HCT116 (cell line): ENCODE measurements at places on chromosomes 11 and 22.

DNA sequence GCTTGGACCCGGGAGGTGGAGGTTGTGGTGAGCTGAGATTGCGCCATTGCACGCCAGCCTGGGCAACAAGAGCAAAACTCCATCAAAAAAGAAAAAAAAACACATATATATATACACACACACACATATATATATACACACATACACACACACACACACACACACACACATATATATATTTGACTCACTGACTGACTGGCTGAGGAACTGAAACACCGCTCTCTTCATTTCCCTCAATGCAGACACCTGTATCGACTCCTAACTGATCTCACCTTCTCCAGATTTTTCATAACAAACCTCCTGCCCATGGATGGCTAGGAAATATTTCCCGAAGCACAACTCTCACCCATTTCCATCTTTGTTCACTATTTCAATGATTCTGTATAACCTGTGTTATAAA is 140.7 kb upstream of the ANO3 start:
- no peak for DNase-seq

GRCh38 chr22:45886540-45886939 is 90.4 kb downstream of the WNT7B start:
- DNase-seq = no peak

- DNase-seq = no peak
Observed at GRCh38 chr11:114452399-114452798, 13.1 kb downstream of the REXO2 start.

- no peak for DNase-seq
Observed at GRCh38 chr11:2811206-2812091, 74.1 kb downstream of the CDKN1C start.

- DNase-seq = no peak
Observed at GRCh38 chr22:22927888-22928665, 40.5 kb downstream of the IGLL5 start.

DNA sequence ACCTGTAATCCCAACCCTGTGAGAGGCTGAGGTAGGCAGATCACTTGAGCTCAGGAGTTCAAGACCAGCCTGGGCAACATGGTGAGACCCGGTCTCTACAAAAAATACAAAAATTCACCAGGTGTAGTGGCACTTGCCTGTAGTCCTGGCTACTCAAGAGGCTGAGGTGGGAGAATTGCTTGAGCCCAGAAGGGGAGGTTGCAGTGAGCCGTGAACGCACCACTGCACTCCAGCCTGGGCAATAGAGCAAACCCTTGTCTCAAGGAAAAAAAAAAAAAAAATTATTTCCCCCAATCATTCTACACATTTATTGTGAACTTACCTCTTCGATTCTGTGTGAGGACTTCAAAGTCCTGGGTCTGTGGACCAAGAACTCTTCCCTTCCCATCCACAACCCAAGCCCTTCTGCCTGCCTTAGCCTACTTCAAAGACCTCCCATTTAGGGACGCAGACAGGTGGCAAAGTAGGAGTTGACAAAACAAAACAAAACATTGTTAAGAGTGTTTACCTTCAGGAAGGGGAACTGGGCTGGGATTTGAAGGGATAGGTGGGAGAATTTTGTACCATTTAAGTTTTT is 3.8 kb upstream of the WEE1 start:
- no peak for DNase-seq

DNA sequence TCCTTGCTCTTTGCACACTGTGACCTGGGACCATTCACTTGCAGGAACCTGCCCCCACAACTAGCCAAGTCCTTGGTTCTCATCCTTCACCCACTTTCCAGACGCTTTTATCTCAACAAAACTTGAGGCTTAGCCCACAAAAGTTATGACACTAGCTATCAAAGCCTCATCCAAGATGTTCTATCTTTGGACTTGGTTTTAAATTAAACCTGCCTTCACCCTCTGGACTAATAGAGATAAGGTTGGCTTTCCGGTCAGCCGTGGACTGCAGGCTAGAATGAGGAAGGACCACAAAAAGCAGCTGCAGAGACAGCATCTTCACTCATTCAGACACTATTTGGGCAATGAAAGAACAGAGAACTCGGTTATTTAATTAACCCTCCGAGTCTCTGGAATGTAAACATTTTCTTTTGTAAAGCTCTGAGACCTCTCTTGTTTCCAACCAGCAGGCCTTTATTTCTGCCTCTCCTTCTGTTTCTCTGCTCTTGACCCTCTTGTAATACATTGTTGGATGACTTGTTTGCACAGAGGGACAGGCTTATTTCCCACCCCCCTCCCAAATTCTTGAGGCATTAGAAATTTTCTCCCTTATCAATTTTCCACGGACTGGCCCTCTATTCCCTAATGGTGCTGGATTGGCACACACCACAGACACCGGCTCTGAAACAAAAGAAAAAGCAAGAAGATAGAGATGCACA is 41.4 kb downstream of the ARL14EP start:
- DNase-seq = no peak

GRCh38 chr11:3712274-3712673 is 41.1 kb upstream of the CHRNA10 start:
- DNase-seq = no peak

DNA sequence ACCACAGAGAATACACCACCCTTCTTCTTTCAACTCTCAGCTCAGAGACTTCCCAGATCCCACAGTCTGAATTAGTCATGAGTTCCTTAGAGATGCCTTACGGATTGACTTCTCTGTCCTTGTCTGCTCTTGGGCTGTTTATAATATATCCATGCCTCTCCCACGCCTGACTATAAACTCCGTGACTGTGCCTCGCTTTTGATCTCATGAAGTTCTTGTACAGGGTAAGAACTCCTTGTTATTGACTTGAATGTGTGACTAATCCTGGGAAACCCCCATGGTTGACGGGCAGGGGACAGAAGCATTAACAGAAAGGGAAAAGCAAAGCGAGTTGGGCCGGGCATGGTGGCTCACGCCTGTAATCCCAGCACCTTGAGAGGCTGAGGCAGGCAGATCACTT is 62.4 kb upstream of the POU2AF1 start:
- DNase-seq = no peak

- DNase-seq = no peak
Observed at GRCh38 chr11:75339685-75340409, 11.6 kb downstream of the ARRB1 start.

DNA sequence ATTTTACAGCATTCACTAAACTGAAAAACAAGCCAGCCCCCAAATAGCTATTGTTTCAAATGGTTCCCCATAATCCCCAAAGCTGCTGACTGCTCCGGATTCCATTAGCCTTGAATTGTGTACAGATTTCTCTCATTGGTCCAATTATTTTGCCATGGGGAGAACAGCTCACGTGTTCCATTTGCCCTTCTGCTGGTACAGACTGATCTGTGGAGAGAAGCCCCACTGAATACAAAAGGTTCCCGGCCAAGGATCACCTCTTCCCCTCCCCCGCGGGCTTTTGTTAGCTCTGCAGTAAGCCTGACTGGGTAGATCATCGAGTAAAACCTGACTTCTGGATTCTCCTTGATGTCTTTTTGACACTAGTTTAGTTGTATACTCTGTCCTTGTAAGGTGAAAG is 9.1 kb upstream of the MAPK8IP1 start:
- DNase-seq = no peak

DNA sequence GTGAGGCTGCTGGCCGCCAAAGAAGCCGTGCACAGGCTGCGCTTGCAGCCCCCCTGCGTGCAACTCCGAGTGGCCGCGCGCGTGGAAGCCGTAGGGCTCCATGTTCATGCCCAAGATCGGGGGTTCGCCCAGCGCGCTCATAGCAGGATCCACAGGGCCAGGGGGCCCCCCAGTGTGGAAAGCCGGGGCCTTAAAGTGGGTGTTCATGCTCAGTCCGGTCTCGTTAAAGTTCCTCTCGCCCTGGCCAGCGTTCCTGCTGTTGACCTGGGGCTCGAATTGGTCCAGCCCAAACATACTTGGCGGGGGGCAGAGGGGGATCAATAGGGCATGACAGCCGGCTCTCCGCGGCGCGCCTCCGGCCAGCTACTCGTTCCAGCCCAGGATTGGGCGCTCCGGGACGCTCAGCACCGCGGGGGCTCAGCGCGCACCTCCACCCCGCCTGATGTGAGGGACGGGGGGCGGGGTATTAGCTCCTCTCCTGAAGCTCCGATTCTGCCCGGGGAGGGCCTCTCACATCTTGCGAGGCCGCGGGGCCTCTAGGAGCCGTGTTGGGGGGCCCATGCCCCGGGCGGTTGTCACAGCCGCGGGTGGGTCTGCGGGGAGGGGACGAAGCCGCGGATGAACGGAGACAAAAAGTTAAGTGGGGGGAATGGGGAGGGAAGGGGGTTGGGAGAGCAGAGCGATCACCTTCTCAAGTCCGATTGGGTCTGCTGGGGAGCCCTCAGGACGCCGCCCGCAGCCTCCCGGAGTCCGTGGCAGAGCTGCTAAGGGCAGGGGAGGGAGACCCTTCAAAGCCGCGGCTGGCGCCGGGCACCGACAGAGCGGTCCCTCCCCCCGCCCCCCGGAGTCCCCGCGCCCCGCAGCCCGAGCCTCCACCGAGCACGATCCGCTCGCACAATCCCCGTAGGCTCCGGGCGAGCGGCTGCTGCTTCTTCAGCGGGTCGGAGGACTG is 1.0 kb downstream of the MN1 start:
- no peak for DNase-seq

DNA sequence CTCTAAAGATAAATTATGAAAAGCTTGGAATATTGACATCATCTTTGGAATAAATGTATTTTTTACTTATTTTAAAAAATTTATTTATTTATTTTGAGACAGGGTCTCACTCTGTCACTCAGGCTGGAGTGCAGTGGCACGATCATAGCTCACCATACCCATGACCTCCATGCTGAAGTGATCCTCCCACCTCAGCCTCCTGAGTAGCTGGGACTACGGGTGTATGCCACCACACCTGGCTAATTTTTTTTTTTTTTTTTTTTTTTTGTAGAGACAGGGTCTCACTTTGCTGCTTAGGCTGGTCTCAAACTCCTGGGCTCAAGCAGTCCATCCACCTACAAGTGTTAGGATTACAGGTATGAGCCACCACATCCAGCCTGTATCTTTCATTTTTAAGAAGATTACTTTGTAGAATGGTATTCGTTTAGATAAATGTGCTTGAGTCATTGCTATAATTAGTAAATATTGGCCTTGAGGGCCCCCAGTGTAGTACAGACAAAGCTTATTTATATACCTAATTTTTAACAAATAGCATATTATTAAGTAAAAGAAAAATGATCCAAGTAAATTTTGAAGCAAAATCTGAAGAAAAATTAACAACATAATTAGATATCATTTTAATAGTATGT is 8.5 kb downstream of the SWAP70 start:
- DNase-seq = no peak

- DNase-seq = no peak
Observed at GRCh38 chr11:38300570-38300969, 1702.5 kb upstream of the RAG2 start.

GRCh38 chr11:13055200-13055599 is 46.1 kb downstream of the RASSF10 start:
- DNase-seq = no peak

- peak; percentile 74 for DNase-seq
Observed at GRCh38 chr11:102564110-102564509, 33.6 kb upstream of the MMP7 start.

DNA sequence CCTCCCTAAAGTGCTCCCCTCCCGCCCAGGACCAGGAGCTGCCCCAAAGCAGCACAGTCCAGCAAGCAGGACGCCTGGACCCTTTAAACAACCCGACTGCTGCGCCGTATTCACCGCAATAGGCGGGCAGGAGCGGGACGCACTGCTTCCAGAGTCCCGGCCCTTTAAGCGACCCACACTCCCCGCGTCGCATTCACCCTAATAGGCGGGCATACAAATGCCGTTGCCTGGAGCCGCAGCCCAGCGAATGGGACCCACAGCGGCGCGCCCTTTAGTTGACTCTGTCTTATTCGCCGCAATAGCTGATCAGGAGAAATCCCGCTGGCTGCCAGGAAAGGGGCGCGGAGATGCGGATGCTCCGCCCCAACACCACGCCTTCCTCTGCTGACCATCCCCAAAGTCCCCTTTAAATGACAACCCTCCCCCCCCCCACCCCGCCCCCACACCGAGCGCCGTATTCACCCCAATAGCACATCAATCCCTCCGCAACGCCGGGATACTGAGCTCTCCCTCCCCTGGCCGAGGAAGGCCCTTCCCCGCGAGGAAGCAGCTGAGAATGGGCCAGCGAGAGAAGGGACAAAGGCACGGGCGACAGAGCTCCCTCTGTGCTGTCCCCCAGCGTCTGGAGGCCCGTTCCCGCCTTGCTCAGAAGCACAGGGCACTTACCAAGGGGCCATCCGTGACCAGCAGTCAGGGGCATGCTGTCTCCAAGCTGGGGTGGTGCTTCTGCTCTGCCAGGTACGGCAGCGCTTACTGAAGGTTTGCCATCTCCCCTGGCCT is 4.7 kb downstream of the OSBPL5 start:
- DNase-seq = peak; percentile 46

DNA sequence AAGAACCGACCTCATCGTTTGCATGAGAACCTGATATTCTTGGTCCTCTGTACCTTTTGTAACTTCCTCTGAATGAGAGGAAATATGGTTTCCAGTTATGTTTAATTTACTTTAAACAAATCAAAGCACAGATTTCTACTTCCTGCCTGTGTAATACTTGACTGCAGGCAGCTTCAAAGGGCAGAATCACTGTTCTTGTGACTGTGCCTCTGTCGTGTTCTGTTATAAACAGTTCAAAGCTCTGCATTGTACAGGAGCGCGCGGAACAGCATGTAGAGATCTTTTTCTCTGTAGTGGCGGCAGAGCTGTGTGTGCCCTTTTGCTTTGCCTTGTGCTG is 73.2 kb upstream of the CLDN5 start:
- DNase-seq = no peak

GRCh38 chr11:45500451-45500850 is 165.0 kb downstream of the CHST1 start:
- no peak for DNase-seq

GRCh38 chr11:33934450-33934849 is 42.6 kb upstream of the LMO2 start:
- DNase-seq = no peak

GRCh38 chr11:945986-946385 is 20.3 kb downstream of the AP2A2 start:
- no peak for DNase-seq

GRCh38 chr11:65440831-65441499 is 18.4 kb downstream of the NEAT1 start:
- DNase-seq = no peak
